SJSA1 (cell line): ENCODE measurements at places on chromosomes 3 and 15. TPM values are rescaled to one million over a fixed set of nuclear protein-coding genes. Genes with fewer than 3 reads are reported as not detected.

DNA sequence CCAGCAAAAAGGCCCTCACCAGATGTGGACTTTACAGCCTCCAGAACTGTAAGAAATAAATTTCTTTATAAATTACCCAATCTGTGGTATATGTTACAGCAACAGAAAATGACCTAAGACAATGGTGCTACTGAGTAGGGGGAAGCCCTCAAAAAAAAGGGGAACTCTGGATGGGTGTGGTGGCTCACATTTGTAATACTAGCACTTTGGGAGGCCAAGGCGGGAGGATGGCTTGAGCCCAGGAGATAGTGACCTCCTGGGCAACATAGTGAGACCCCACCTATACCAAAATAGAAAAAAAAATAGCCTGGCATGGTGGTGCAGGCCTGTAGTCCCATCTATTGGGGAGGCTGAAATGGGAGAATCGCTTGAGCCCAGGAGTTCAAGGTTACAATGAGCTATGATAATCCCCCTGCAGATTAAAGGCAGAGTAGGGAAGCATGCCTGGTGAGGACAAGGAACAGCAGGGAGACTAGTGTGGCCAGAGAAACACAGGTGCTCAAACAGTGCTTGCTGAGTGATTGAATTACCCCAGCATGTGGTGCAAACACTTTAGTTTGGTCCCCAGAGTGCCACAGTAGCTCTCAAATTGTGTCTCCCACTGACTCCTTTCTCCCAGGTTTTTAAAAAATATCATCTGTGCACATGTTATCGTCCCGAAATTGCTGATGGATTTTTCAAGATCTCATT lies 13.9 kb upstream of the USP3 start:
- DNase-seq: no peak

DNA sequence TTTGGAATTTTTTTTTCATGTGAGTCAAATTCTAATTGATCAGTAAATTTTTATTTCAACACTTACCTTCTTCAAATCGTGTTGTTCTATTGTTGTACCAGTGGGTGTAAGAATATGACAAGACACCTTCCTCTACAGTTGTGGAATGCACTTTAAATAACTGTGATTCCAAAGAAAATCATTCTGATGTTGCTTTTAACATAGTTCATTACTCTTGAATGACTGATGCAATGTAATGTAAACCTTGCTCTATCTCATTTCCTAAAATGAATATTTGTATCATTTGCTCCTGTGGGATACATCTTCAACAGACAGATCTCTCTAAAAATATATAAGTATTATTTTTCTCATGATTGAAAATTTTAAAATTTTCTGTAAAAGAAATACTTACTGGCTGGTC lies 313.4 kb downstream of the RBMS3 start:
- no peak for DNase-seq

DNA sequence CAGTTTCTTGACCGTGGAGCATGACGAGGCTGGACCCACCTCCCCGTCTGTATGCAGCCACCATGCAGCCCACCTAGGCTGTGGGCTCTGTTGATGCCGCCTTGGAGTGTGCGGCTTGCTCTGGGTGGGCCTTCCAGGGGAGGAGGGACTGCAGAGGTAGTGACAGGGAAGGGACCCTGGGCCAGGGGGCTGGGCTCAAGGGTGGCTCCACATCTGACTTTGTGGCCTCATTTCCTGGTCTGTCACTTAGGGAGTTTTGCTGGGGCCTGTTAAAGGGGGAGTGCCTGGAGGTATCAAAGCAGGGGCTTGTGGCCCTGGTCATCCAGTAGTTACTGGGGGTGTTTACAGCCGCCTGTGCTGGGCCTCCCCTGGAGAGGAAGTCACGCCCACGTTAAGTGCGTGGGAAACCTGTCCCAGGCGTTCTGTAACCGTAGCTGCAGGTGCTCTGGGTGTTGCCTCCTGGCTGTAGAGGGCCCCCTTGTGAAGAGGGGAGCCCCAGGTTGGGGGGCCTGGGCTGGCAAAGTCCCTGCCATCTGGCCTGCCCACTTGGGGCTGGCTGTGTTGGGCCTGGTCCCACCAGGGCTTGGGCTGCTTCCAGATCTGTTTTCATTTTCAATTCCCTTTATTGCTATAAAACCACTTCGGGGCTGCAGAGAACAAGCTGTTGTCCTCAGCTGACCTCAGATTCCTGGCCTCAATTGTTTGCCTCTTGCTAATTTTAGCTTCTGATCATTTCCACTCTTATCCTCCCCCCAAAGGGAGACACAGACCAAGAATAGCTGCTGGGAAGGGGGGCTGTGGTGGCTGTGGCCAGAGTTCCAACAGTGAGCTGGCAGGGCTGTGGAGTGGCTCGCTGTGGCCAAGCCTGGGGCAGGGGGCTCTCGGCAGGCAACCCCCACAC lies 26.5 kb downstream of the KLF13 start:
- DNase-seq: peak; percentile 91

GRCh38 chr3:100263583-100263982 lies 2.8 kb downstream of the TBC1D23 start:
- DNase-seq: no peak

DNA sequence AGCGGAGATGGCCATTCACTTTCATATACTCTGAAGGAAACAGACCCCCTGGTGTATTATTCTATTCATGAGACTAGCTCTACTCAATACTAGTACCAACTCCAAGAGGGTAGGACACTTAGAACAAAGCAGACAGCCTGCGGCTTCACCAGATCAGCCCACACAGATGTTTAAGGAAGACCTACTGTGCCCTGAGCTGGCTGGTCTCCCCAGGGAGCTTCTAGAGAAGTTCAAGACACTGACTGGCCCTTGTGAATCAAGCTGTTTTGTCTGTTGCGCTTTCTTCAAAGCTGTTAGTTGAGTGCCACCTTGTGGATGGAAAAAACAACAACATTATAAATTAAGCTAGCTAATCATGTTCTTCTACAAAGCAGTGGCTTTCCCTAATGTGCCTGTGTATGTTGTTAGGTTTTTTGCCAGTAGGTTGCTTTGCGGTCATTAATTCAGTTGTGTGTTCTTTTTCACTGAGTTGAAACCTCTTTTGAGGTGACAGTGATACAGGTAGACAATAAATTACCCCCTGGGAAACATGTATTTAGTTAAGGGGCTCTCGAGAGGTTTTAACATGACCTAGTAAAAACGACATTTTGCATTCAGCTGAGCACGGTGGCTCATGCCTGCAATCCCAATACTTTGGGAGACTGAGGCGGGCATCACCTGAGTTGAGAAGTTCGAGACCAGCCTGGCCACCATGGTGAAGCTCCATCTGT lies 64.2 kb upstream of the MYZAP start:
- peak; percentile 66 for DNase-seq

DNA sequence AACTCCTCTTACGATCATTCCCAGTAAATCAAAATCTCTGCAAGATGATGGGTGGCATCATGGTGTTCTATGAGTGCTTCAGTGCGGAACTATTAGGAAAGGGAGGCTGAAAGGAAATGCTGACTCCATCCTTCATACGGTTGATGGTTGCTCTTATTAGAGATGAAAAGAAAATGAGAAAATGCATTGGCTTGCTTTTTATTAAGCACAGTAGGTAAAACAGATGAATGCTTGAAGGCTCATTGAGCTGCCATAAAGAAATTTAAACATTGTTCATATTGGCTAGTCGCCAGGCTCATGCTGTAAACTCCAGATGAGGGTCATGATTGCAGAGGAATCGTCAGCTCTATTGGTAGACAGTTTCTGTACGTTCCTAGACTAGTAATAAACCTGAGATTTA lies 115.8 kb downstream of the EPHA3 start:
- DNase-seq: no peak

- DNase-seq: no peak
These were observed 40.2 kb downstream of the PPM1L start for GRCh38 chr3:160796089-160796812.

DNA sequence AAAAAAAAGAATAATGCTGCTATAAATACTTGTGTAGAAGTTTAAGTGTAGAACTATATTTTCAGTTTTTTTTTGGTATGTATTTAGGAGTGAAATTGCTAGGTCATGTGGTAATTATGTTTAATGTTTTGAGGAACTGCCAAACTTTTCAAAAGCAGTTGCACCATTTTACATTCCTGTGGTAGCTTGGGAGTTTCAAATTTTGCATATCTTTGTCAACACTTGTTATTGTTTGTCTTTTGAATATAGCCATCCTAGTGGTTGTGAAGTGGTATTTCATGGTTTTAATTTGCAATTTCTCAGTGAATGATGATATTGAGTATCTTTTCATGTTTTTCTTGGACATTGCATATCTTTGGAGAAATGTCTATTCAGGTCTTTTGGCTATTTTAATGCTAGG lies 30.4 kb downstream of the SKIL start:
- DNase-seq: no peak

- no peak for DNase-seq
These were observed 574.6 kb downstream of the VGLL3 start for GRCh38 chr3:86416334-86416733.

DNA sequence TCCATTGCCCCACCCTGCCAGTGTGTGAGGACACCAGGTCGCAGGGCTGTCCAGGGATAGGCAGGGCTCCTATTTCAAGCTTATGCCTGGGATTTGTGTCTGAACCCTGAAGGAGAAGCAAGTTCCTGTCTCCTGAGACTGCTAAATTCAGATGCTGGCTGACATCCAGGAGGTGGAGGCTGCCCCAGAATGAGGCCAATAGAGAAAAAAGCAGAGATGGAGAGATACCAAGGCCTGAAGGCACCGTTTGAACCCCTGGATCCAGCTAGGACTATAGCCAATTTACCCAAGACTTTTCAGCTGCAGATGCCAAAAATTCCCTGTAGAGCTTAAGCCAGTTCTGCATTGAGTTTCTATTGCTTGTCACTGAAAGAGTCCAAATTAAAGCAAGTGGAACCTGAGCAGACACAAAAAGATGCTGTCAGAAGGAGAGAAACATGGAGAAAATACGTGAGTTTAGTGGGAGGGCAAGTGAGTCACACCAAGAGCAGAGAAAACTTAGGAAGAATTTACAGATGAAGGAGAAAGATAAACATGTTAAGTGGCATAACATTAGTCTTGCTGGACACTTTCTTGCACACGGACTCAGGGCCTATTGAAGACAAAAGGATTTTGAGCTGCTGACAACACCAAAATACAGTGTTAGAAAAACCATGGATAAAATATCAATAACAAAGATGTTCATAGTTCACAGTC lies 148.6 kb downstream of the CNTN3 start:
- DNase-seq: no peak

DNA sequence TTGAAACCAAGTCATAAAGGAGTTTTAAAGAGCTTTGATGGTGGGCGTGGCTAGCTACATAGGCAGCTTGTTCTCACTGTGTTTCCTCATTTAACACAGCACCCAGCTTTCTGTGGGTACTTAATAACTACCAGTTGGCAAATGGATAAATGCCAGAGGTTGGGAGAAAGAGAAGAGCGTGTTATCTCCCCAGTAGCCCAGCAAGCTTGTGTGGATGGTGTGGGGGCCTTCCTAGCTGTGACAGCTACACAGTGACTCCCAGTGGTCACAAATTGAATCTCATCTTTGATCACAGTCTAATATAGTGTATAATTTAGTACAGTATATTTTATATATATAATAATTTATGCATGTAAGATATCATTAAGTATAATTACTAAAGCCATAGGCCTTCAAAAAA lies 984.1 kb downstream of the EPHA3 start:
- peak; percentile 23 for DNase-seq

- DNase-seq: no peak
These were observed 3.9 kb downstream of the POC1A start for GRCh38 chr3:52150357-52150756.

DNA sequence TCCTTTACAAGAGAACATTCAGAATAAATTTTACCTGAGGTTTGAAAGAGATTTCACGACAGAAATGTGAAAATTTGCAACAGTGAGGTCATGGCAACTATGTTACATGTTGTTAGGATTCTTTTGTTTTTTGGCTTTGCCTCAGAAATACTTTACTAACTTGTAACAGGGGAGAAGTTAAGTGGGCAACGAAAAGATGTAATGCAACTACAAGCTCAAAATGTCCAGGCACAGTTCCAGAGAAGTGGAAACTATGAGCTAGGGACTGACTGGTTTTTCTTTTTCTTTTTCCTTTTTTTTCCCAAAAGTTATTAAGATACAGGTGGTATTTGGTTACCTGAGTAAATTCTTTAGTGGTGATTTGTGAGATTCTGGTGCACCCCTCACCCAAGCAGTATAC lies 111.5 kb upstream of the PPP2R3A start:
- no peak for DNase-seq

- no peak for DNase-seq
These were observed 171.1 kb downstream of the CHDH start for GRCh38 chr3:53675022-53675697.

GRCh38 chr3:57298041-57298440 lies 5.6 kb upstream of the ASB14 start:
- no peak for DNase-seq

- DNase-seq: no peak
These were observed 138.5 kb upstream of the STRIT1 start for GRCh38 chr3:155431856-155432570.

DNA sequence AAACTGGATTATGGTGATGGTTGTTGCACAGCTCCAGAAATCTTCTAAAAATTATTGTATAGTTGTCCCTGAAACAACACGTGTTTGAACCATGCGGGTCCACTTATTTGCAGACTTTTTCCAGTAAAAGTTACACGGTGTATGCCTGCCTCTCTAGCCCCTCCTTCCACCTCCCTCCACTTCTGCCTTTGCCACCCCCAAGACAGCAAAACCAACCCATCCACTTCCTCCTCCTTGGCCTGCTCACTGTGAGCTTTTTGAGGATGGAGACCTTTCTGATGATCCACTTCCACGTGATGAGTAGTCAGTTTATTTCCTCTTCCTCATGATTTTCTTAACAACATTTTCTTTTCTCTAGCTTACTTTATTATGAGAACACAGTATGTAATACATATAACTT lies 5.4 kb downstream of the CYFIP1 start:
- no peak for DNase-seq

- DNase-seq: no peak
These were observed 44.1 kb upstream of the PFN2 start for GRCh38 chr3:150014782-150015181.

GRCh38 chr3:54339608-54340007 lies 217.3 kb downstream of the CACNA2D3 start:
- no peak for DNase-seq

GRCh38 chr3:66809595-66809958 lies 188.5 kb upstream of the KBTBD8 start:
- DNase-seq: no peak

- DNase-seq: peak; percentile 34
These were observed 36.9 kb upstream of the TRIM59 start for GRCh38 chr3:160486459-160486869.

Gene CHRFAM7A
- total RNA-seq: not detected in 2 replicates

Gene SENP8
- 0.78 and 2.5 TPM in 2 replicates for total RNA-seq

Gene TMEM108
- not detected in 2 replicates for total RNA-seq

Gene ZNF502
- 0.79 TPM in 1 of 2 replicates, not detected in the other for total RNA-seq

Gene CLSTN2
- total RNA-seq: 0.05 TPM in 1 of 2 replicates, not detected in the other

Gene IQCF5
- total RNA-seq: not detected in 2 replicates

Gene CCRL2
- 0.97 TPM in 1 of 2 replicates, not detected in the other for total RNA-seq

Gene EXD1
- not detected in 2 replicates for total RNA-seq

Gene GOLGA8J
- total RNA-seq: not detected in 2 replicates

Gene CCR1
- 0.87 and 1.3 TPM in 2 replicates for total RNA-seq

Gene ASB14
- total RNA-seq: not detected in 2 replicates

Gene WDR72
- total RNA-seq: not detected in 2 replicates

Gene RASSF1
- total RNA-seq: 17.4 and 21.1 TPM in 2 replicates
